ENCODE measurements at places on chromosomes 5 and 9.

GRCh38 chr9:6733831-6734230 is 23.9 kb upstream of the KDM4C start:
- DNase-seq, result no peak

DNA sequence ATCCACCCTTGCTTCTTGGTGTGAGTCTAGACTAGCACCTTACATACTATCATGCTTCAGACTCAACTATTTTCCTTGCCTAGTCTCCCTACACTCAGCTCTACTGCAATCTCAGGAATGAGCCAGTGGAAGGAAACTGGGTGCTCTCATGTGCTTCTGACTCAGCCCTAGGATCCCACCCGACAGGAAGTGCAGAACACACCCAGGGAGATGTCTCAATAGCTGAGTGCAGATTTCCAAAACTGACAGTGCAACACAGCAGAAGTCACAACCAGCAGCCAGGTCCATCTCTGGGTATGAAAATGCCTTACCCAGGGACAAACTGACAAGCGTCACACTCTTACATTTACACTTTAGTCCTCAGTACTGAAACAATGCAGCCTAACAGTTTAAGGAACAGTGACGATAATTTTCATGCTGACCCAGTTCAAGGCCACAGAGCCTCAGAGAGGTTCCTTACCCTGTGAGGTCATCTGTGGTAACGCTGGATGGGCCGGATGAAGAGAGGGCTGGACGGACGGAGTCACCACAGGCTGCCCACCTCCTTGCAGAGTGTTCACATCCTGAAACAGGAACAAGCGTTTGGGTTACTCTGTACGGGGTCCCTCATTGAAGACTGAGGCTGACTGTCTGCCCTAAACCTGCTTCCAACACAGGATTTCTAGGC is 33.0 kb downstream of the FKBP15 start:
- no peak for DNase-seq

DNA sequence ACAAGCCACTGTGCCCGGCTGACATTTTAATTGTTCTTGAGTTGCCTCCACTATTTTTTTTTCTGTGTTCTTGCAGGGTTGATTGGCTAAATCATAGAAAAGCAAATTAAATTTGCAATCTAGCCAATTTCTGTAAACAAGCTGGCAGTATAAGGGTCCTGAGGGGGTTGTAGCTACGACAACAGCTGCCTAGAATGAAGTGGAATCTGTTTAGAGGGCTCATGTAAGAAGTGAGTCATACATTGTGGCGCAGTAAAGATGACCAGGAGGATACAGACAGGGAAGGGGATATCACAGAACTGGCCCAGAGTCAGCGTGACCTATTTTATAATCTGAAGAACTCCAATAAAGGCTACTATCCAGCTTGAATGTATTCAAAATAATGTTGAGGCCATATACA is 82.2 kb upstream of the TLE1 start:
- no peak for DNase-seq

DNA sequence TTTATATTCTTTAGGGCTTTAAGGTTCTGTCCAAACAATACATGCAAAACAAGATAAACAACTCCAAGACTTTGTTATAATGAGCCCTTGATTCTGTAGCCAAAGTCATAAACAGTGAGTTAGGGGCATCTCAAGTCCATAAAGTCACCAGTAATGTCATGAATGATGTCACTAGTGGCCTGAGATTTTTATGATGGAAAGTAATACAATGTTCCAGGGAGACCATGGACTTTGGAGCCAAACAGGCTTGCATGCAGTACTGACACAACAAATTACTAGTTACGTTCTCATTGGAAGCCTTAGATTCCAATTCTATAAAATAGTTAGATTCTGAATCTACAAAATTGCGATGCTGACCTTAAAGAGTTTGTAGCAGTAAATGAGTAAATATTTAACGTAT is 280.0 kb downstream of the HINT1 start:
- no peak for DNase-seq

DNA sequence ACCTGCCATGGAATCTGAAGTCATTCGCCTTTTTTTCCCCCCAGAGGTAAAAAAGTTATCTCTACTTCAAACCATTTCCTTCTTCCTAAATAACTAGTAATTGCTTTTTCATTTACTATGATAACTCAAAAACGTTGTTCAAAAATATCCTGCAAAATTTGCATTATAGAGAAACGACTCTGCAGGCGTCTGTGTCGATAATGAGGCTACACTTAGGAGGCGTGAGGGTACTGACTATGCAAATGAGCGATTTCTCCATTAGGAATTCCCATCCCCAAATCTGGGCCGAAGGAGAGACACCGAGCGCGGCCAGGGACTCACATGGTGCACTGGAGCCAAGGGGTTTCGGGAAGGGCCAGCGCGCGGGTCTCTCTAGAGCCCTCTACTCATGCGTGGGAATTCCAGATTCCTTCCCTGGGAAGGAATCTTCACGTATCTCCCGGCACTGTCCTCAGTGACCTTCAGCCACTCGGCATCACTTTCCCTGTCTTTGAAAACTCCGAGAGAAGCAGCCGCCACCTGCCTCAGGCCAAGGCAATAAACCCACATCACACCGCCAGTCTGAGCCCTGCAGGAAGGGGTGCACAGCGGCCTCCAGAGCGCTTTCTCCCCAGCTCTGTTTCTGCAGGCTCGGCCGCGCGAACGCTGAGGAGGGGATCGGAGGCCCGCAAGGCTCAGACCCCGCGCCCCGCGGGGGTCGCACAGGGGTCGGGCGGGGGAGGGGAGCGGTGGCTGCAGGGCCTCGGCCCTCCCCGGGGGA is 718 bp upstream of the DENND4C start:
- no peak for DNase-seq

GRCh38 chr9:37710046-37710445 is 43.6 kb upstream of the TRMT10B start:
- no peak for DNase-seq
